ENCODE measurements at places on chromosomes 16 and 17.

DNA sequence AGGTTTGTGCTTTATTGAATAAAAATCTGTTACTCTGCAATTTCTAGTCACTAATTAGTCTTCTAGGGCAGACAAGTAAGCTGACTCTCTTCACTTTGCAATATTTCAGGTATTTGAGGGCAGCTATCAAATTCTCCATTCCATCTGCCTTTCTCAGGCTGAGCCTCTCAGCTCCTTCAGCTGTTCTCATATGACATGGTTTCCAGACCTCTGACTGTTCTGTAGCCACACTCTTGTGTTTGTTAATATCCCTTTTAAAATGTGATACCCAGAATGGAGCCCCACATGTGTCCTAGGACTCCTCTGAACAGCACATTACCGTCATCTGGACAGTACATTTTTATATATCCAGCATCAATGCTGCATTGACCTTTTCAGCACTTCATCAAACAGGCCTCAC is 46.1 kb upstream of the MTMR4 start:
- no peak for DNase-seq

GRCh38 chr17:30191072-30191471 is 44.4 kb downstream of the SLC6A4 start:
- no peak for DNase-seq

DNA sequence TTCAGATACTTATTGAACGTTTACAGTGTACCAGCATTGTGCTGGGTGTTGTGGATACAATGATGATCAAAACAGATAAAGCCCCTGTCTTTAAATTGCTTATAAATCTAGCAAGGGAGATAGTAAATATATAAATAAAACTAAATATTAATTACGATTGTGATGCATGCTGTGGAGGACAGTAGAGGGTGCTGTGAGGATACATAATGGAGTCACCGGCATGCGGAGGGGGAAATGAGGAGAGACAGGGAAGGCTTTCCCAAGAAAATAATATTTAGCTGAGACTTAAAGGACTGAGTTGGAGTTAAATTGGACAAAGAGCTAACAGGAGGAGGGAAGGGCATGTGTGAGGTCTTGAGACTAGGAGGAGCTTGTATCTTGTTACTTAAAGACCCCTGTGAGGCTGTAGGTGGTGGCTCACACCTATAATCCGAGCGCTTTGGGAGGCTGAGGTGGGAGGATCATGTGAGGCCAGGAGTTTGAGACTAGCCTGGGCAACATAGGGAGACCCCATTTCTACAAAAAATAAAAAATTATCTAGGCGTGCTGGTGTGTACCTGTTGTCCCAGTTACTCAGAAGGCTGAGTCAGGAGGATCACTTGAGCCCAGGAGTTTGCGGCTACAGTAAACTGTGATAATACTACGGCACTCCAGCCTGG is 2.4 kb downstream of the DHRS7B start:
- no peak for DNase-seq

- DNase-seq: no peak
These were observed 67.5 kb downstream of the GNAO1 start for GRCh38 chr16:56258508-56259424.

DNA sequence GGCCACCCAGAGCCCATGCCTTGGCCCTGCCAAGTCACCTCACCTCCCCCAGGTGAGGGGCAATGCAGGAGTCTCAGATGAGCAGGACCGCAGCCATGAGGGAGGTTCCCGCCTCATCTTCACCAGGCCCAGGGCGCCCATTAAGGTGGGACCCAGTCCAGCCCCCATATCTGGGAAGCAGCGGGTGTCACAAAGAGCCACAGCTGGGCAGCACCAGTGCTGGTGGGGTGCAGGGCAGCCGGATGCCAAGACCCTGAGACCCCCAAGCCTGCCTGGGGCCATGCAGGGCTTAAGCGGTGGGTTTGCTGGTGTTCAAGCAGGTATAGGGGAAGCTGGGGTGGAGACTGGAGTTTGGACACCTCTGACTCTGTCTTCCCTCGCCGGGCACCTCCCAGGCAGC is 237.8 kb upstream of the GSE1 start:
- DNase-seq: no peak

DNA sequence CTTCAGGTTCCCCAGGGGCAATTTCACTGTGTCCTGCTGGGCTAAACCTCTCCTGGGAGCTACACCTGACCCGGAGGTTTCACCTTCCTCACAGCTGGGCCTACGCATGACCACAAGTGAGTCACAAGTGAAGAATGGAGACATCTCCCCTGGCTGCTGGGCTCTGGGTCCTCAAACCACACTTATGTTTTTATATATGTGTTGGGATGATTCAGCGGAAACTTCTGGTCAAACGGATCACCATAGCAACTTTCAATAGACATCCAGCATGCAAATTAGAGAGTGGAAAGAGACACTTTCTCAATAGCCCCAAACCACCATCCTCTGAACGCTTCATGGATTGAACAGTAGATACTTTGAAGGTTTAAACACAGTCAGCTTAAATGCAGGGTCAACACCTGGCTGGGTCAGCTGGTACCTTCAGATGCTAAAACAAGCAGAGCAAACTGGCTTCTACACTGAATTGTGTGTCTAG is 28.0 kb upstream of the MAF start:
- DNase-seq: no peak

DNA sequence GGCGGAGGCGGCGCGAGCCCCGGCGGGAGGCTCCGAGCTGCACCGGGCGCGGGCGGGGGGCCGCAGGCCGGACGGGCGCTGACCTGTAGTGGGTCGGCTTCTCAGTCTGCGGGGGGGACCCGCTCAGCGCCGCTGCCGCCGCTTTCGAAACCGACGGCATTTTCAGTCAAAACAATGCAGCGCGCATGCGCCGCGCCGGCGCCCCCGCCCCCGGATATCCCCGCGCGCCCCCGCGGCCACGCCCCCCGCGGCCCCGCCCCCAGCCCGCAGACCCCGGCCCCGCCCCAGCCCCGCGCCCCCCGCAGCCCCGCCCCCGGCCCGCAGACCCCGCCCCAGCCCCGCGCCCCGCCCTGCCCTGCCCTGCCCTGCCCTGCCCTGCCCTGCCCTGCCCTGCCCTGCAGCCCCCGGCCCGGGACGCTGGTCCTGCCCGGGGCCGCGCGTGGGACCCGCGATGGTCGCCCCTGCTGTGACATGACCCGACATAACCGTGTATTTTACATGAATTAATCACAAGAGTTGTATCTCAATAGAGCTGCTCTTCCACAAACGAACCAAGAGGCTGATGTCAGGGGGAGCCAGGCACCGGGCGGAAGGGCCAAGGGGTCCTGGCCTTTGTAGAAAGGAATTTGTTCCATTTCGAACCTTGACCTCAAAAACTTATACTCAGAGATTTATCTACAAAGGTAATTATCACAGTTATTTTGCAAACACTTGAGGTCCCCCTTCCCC is at the start of gene UNKL:
Gene UNKL, minus strand, starts transcription at position 173 of the 729 bp plus-strand sequence. Its CDS starts 13 bp downstream, at position 160.
- no peak for DNase-seq

DNA sequence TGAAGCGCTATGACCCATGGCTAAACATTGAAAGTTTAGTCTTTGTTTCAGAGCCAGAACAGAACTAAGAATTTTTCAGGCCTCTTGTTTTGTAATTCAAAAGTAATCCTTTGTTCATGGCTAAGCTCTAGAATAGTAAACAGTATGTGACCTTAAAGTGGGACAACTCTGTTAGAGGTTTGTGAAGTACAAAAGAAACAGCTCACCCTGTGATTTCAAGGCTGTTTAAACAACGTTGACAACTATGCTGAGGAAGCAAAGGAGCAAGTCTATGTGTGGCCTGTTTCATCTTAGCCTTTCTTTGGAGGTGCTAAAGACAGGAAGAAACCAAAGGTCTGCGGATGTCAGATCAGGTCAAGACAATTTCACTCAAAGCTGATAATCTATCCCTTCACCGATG is 40.4 kb downstream of the MYOCD start:
- DNase-seq: no peak

DNA sequence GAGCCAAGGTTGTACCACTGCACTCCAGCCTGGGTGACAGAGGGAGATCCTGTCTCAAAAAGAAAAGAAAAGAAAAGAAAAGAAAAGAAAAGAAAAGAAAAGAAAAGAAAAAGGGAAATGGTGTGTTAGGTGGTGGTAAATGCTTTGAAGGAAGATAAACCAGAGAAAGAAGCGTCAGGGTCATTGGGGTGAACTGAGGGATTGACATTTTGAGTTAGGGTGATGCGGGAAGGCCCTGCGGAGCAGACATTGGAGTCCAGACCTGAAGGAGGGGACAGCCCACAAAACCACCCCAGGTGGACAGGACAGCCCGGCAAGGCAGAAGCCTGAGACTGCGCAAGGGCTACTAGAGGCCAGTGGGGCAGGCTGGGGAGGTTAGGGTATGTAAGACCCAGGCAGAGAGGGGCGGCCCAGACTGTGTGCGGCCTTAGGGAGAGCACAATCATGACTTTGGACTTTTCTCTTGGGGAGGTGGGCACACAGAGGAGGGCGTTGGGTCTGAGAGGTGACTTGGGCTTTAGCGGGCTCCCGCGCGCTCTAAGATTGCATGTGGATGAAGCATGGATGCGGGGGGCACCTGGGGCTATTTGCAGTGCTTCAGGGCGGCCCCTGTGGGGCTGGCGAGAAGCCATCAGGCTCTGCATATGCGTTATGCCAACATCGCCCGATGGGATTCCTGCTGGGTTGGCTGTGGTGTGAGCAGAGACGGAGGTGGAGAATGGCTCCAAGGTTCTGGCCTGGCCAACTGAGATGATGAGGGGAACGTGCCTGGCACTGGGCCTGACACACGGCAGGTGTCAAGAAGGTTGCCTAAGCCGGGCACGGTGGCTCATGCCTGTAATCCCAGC is 3.3 kb upstream of the GAA start:
- DNase-seq: no peak

- DNase-seq: no peak
These were observed 485 bp downstream of the DNAJA3 start for GRCh38 chr16:4426021-4426684.

DNA sequence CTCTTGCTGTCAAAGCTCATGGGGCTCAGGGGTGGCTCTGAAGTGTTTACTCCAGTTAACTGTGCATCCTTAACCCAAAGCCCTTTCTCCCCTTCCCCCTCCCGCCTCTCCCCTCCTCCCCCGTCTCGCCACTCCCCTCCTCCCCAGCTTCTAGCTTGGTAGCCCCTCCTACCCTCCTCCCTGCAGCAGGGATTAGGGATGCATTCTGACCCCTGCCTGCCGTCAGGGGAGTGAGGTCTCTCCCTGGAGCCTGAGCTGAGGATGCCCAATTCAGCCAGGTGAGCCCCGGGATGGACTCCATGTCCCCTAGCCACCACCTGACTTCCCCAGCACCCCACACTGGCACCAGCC is 1.6 kb downstream of the HS3ST6 start:
- no peak for DNase-seq

DNA sequence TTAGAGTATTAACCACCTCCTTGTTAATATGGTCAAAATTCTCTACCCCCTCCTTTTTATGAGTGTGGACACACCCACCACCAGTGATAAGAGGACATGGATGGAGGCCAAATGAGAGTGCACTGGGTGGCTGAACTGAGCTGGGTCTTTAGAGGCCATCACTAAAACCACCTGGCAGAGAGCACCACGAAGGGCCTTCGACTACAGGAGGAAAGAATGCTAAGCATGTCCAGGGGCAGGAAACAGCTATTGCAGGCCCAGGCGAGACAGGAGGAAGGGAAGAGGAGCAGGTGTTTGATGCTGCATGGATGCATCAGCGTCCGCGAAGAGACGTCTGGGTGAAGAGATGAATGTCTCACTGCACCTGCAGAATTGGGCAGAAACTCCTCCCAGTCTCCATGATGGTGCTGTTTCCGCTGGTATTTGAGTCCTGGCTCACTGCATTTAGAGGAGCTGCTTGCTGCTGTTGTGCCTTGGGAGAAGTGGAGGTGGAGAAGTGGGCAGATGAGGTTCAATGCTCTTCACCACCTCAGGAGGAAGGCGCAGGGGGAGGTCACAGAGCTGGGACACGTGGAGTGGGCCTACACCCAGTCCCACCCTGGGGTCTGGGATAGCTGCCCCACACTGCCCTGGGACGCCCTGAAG is 33.2 kb downstream of the SPHK1 start:
- DNase-seq: no peak

DNA sequence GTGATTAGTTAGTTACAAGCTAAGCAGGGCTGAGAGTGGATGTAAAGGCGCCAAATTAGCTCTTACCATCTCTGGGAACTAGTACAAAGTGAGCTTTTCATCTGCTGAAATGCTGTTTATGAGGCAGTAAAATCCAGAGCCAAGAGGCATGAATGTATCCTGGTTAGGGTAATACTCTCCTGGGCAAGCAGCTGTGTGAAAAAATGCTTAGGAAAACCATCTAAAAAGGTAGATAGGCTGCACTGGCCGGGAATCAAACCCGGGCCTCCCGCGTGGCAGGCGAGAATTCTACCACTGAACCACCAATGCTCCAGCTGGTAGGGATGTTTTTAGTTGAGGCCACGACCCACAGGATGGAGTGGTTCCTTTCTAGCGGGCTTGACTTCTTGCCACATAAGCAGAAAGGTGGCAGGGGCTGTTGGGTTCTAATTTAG is 23.0 kb downstream of the VAC14 start:
- DNase-seq: no peak

DNA sequence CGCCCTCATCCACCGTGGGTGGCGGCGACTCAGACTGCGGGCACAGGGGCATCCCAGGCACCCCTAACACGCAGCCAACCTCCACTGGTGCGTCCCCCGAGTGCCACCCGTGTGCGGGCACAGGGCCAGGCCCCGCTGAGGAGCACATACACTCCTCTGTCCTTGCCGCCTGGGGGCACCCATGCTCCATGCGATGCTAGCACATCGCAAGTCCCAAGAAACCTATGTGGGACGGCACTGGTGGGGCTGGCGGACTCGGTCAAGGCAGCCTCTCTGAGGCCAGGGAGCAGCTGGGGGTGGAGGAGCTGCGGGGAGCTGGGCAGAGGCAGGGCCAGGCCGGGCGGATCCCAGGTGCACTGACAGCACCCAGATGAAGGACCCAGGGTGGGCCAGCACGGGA is 4.0 kb downstream of the ZNF598 start:
- DNase-seq: no peak

GRCh38 chr17:49915670-49916069 is 53.3 kb upstream of the DLX4 start:
- DNase-seq: no peak

- DNase-seq: no peak
These were observed 166.0 kb upstream of the ZFHX3 start for GRCh38 chr16:73213732-73214455.

GRCh38 chr17:14311186-14311705 is 10.4 kb downstream of the HS3ST3B1 start:
- DNase-seq: no peak

- DNase-seq: no peak
These were observed 72.7 kb downstream of the ABCC1 start for GRCh38 chr16:16021988-16022682.

Measured in cortex of kidney (tissue), 1 donor.